Uterus (tissue), 4 donors: ENCODE measurements at places on chromosomes 3 and 15. TPM values are rescaled to one million over a fixed set of nuclear protein-coding genes. Genes with fewer than 3 reads are reported as not detected.

GRCh38 chr3:35772381-35773015, 133.2 kb downstream of the ARPP21 start:
- no peak for DNase-seq

DNA sequence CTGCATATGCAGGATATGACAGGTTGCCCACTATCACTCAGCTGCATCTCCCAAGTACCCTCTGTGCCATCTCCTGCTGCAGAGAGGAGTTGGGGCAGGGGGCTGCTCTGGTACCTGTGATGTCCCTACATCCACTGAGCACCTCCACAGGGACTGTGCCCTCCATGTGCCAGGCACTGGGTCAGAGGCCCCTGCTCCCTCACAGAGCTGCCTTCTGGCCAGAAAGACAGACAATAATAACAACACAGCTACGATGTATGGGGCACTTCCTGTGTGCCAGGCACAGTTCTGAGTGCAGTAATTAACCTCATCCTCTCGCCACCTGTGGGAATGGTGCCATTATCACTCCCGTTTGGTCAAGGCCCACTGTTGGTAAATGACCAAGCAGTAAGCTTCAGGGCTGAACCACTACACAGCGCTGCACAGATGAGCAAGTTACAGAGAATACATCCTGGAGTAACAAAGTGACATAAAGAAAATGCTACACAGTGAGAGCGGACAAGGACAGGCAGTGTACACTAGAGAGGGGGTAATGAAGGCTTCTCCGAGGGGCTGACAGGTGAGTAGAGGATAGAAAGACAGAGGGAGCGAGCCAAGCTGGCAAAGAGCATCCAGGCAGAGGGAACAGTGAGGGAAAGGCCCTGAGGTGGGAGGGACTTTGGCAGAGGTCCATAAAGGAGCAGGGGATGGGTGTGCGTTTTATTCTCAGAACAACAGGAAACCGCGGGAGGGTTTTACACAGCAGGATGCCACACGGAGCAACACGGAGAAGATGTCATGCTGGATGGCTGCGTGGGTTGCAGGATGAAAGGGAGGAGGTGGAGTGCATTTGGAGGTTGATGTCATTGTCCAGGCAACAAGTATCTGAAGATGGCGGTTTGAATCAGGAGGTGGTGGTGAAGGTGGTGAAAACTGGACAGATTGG, 13.6 kb downstream of the WNT7A start:
- no peak for DNase-seq

DNA sequence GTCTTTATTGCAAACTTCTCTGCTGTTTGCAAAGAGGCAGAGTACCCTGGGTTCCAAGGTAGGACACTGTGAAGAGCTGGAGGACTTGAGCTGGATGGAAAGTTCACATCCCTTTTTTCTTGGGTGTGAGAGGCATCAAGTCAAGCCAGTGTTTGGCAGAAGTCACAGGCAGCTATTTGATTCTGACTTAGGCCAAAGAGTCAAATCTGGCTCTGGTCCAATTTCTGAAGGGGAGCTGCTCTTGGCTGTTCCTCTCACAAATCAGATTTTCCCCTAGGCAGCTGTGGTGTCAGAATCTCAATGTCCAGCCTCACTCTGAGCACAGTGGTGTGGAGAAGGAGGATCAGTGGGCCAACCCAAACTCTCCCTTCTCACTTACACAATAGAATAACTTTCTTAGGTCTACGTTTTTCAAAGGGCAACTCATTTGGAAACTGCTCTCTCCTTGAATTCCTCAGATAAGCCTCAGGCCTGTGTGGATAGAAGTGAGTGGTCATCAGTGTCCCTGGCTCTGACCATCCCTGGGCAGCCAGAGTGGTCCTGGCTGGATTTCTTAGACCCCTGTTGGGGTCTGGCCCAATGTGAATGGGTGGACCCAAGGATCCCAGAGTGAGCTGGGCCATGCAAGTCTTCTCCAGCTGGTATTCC, 18.2 kb upstream of the AMOTL2 start:
- DNase-seq = no peak

- no peak for DNase-seq
Observed at GRCh38 chr15:25392806-25393205, 46.0 kb downstream of the UBE3A start.

- no peak for DNase-seq
Observed at GRCh38 chr15:81339321-81339720, 15.4 kb upstream of the STARD5 start.

- DNase-seq = no peak
Observed at GRCh38 chr3:197431346-197431910, 124.3 kb downstream of the BDH1 start.

DNA sequence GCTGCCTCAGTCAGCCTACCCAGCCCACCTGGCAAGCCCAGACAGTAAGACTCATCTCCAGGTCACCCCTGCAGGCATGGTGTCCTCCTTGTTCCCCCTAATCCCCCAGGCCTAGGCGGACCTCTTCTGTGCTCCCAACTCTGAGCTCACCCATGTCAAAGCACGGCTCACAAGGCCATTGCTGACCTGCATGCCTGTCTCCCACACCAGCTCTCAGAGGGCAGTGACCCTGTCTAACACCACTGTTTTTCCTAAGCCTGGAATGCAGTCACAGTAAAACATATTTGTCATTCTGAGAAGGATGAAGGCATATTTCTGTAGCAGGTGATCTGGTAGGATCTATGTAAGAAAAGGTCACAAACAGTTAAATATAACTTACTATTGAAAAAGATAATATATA, 110.3 kb upstream of the HACD2 start:
- DNase-seq = no peak

DNA sequence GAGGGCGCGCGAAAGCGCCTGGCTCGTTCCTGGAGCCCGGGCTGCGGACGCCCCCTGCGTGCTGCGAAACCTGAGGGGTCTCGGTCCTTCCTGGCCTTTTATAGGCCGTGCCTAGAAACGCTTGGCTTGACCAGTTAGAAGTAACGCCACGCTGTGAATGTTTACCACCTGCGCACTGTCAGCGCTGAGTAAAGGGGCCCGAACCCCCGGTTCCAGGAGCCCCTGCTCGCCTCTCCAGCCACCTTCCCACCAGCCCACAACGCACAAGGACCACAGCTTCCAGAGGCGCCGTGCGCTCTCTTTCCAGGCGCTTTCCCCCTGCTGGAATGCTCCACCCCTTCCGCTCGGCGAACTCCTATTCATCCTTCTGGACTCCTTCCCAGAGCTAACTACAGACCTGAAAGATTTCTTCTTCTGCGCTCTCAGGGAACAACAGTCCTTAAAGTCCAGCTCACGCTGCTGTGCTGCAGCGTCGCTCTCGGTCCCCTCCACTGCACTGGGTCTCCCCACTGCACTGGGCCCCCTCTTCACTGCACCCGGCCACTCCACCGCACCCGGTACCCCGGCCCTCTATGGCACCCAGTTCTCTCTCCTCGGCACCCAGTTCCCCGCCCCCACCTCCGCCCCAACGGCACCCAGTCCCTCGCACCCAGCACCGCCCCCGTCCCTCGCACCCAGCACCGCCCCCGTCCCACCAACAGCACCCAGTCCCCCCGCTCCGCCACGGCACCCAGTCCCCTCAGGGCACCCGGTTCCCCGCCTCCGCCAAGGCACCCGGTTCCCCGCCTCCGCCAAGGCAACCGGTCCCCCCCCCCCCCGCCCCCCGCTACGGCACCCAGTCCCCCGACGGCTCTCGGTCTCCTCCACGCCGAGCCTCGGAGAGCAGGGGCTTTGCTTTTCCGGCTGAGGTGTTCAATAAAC, 69.8 kb downstream of the SQOR start:
- DNase-seq = no peak

- DNase-seq = peak; percentile 36
Observed at GRCh38 chr3:174440253-174440701, 418.9 kb upstream of the NAALADL2 start.

- no peak for DNase-seq
Observed at GRCh38 chr3:38227989-38228388, 37.6 kb upstream of the SLC22A13 start.

The MEIS2 gene
- 84.0 TPM for total RNA-seq

The AVEN gene
- 12.3 TPM for total RNA-seq

The NEO1 gene
- 80.3 TPM for total RNA-seq

The NAALADL2 gene
- 0.26 TPM for total RNA-seq
